NCI-H2227 treated with DMSO at 0.1 percent for 48 hours (cell line): ENCODE measurements at places on chromosomes 12 and 14.

- peak; percentile 16 for DNase-seq
Observed at GRCh38 chr12:98896938-98897337, 251.8 kb downstream of the APAF1 start.

DNA sequence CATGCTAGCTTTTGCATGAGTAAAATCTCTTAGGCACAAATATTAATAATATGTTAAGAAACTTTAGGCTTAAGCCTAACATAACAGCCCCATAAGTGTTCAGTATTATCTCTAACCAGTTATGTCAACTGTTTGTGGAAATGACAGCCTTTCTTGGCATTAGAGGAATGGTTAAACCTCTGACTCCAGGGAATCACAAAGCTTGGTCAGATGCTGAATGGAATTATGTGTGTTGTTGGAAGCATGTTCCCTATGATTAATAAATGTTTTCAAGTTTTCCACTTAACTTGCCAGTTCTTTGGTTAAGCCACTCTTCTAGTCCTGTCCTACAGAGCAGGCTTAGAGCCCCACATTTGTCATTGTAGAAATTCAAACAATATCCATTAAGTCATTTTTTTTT is 17.0 kb downstream of the PSEN1 start:
- no peak for DNase-seq

- no peak for DNase-seq
Observed at GRCh38 chr14:30251557-30252100, 307.3 kb upstream of the G2E3 start.

DNA sequence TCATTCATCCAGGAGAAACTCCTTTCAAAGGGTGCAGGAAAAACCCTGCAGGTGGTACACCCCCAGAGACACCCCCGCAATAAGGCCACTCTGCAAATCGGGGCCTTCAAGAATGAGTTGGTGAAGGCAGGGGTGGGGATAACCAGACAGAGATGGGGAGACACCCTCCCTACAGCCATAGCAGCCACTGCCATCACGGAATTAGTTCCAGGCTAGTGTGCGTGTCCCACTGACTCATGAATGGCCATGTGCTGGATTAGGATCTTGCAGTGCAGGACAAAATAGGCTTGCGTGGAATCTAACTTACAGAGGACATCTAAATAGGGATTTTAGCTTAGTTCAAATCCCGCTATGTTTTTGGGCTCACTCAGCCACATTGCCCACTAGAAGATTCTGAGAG is 37.8 kb downstream of the SPRING1 start:
- DNase-seq, result no peak
